GM23248 (cell line): ENCODE measurements at places on chromosomes 12 and 14.

DNA sequence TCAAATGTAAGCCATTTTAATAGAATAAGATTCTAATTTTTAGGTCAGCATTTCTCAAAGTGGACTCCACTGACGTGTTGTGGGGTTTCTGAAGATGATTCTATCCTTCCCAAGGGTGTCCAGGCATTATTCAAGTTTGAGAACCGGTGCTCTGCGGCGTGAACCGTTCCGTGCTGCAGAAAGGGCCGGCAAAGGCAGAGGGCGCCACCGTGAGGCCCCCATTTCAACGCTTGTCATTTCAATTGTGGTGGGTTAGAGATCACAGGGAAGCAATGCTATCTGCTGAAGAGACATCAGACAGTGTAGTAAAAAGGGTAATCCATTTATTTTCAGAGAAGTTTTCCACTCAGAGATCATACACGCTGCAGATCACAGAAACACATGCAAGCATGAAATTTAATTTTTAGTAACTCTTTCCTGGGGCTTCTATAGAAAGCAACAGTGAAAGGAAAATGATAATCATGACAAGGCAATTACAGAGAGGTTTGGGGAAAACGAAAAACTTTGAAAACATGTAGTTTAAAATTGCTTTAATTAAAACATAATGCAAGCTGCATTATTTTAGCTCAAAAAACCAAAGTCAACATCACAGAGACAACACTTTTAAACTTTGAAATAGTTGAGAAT lies 201.7 kb downstream of the EXOC5 start:
- peak; percentile 36 for DNase-seq

- peak; percentile 41 for DNase-seq
These were observed 250.0 kb downstream of the PHLDA1 start for GRCh38 chr12:75781532-75782046.

- DNase-seq: no peak
These were observed 25.8 kb downstream of the SNRNP35 start for GRCh38 chr12:123483602-123484248.

DNA sequence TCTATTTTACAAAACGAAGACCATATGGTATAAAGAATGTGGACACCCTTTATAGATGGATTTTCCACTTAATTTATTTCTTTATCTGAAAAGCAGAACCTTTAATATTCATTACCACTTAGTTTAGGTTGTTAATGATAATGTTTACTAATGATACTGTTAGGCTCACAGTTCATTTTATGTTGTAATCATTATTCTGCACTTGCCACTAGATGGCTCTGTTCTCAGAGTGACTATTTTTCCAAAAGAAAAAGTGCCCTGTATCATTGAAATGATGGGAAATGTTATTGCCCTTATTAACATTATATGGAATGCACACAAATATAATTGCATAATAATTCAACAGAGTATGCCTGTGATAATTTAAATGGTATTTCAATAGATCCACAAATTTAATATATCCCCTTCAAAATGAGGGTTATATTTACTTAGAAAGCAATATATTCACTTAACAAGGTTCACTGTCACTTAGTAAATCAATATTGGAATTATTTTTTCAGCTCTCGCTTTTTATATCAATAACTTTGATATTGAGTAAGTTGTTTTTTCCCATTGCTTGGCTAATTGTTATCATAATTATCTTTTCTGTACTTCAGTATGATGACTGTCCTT lies 95.7 kb downstream of the PDE3A start:
- DNase-seq: peak; percentile 49

DNA sequence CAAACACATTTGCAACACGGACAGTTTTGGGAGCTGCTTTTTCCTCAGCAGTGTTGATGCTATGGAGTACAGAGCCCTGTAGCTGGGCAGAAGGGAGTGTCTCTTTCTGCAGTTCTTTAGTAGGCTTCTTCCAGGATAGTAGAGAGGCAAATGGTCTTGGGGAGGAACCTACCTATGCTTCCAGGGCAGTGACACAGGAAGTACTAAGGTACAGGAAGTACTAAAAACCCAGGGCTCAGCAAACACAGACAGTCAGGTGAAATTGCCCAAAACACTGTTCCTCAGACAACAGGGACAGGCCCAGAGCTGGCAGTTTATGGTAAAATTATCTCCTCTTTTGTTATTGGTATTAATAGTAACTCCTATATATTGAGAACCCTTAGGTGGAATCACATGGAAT lies 217.6 kb downstream of the TTC8 start:
- DNase-seq: no peak

DNA sequence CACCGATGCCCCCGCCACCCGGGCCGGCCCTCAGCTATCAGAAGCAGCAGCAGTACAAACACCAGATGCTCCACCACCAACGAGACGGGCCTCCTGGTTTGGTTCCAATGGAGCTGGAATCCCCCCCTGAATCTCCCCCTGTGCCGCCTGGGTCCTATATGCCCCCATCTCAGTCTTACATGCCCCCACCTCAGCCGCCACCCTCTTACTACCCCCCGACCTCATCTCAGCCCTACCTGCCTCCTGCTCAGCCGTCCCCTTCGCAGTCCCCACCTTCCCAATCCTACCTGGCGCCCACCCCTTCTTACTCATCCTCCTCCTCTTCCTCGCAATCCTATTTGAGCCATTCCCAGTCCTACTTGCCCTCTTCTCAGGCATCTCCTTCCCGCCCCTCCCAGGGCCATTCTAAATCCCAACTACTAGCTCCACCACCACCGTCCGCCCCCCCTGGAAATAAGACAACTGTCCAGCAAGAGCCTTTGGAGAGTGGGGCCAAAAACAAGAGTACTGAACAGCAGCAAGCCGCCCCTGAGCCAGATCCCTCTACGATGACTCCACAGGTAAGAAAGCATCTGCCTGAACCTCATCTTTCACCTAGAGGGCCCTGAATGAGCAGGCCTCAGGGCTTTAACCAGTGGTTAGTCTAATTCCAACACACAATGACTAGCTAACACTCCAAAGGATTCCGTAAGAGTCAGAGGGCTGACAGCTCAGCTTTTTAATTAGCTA lies 851 bp downstream of the YLPM1 start:
- peak; percentile 76 for DNase-seq

DNA sequence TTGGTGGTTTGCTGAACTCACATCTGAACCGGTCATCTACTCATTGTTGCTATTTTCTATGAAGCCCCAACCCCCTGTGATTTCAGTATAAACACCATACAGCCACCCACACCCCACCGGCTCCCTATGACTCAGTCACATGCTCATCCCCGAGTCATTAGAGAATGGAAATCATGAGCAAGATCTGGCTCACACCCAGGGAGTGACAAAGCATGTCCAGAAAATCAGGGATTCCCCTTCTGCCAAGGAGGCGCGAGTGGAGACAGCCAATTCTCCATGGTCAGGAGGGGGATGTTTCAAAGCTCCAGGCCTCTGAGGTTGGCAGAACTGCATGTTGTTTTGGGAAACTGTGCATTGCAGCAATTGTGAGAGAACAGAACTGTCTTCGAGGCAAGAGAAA lies 657.5 kb upstream of the TBX3 start:
- DNase-seq: peak; percentile 97

DNA sequence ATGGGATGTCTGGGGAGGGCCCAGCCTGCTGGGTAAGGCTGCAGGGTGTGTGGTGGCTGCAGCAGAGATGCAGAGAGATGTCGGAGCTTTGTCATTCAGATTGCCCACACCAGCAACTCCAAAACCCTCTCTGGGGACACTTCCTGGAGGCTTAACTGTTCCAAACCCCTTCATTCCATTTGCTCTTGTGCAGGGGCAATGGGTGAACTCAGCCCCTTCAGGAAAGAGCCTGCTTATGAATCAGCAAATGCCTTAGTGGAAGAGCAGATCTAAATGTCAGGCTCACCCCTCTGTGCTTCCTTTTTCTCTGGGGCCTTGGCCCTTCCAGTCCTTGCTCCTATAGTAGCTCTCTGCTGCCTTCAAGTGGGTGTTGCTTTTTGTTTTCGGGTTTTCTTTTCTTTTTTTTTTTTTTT lies 36.7 kb upstream of the GPATCH2L start:
- peak; percentile 24 for DNase-seq

DNA sequence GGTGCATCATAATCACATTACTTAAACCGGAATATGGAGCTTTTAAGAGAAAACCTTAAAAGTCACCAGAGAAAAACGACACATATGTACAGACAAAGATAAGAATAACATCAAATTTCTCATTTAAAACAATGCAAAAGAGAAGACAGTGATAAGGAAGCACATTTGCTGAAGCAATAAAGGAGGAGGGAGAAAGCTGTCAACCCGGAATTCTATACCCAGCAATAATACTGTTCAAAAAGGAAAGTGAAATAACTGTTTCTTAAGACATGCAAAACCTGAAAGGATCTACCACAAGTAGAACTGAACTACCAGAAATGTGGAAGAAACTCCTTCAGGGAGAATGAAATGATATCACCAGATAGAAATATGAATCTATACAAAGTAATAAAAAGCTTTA lies 15.4 kb downstream of the SLC6A13 start:
- DNase-seq: no peak

DNA sequence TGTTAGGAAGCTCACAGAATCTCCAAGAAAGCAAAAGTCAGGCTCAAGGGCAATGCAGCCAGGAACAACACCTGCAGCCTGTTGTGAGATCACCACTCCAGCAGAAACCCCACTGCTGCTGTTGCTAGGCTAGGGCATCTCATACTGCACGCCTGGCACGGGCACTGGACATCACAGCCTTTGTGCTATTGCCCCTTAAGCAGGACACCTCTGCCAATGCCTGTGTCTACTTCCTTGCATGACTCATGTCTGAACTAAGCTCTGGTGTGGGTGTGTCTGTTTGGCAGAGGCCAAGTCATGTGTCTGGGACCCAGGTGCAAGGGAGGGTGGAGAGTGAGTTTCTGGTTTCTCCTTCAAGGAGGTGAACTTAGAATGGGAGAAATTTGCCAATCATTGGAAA lies 10.0 kb upstream of the DDX47 start:
- peak; percentile 95 for DNase-seq

GRCh38 chr12:126719912-126720705 lies 1546.9 kb upstream of the TMEM132C start:
- no peak for DNase-seq

DNA sequence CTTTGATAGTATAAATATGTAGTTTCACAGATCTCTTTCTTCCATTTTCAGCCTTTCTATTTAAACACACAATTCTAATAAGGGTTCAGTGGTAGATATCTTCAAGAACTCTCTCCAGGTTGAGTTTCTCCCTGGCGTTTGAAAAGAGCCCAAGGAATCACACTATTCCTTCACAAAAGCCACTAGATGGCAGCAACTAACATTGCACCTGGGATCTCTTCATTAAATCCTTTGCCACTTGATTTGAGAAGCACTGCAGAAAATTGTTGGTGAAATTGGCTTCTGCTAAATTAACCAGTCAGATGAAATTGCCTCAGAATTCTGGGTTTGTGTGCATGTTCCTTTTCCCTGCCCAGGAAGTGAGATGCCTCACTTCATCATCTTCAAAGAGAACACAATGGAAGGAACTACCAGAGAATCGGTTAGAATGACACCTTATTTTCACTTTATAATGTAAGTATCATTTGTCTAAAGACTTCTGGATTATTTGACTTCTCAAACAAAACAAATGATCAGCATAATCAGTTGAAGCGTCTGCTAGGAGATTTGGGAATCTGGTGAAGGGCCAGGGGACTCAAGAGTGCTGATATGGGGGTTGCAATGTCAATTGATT lies 6.8 kb downstream of the CCDC198 start:
- peak; percentile 62 for DNase-seq

DNA sequence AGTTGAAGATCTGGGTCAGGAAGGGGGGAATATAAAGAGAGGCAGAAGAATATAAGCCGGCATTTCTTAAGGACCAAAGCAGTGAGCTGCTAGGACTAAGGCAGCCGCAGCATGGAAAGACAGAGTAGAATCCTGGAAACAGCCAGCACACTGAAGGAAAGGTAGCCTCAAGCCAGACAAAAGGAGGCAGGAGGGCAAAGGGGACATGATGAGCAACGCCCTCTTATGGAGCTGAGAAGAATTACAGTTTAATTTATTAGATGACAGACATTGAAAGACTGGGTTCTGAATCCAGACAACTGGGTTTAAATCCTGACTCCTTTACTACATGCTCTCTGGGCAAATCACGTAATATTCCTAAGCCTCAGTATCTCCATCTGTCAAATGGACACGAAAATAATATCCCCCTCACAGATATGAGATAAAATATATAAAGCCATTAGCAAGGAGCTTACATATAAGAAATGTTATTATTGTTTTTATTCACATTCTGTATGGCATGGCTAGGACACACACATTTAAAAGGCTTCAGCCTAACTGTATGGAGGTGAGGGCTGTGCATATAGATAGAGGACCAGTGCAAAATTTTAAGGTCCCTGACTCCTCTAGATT lies 8.1 kb upstream of the PCED1B start:
- peak; percentile 31 for DNase-seq

- DNase-seq: peak; percentile 90
These were observed 319.4 kb downstream of the KCNC2 start for GRCh38 chr12:74890237-74890599.

DNA sequence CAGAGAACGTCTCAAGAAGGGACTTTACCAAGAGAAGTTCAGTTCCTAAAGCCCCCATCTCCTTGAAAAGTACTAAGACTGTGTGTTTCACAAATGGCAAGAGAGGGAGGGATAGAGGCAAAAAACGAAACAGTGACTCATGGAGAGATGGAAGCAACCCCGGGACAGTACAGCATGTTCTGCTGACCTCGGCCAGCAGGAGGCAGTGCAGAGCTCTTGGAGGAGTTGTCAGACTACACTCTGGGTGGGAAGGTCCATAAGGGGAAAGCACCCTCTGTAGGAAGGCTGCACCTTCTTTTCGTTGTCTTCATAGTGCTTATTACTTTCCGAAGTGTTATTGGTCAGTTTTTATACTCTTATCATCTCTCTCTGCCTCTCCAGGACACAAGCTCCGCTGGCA lies 525.2 kb upstream of the CCDC196 start:
- DNase-seq: peak; percentile 75

- peak; percentile 39 for DNase-seq
These were observed 138.0 kb downstream of the ASCL4 start for GRCh38 chr12:107912421-107913004.
